ENCODE measurements at places on chromosomes 3 and 15.

DNA sequence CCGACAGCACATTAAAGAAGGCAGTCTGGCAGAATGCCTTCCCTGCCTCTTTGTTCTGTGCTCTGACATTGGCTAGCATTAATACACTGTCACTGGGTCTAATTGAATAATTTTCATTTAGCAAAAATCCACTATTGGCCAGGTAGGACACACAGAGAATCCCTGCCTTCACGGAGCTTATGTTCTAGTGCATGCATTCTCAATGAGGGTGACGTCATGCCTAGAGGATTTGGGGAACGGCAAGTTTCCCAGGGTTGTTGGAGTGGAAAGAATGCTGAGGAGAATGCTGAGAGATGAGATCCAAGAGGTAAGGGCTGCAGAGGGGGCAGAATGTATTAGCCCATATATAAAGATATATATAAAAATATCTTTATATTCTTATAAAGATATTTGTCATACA is 284.7 kb downstream of the ERC2 start:
- no peak for DNase-seq

GRCh38 chr3:112687211-112687610 is 46.3 kb upstream of the CCDC80 start:
- no peak for DNase-seq

GRCh38 chr15:25175033-25175788 is 220.4 kb downstream of the SNRPN start:
- no peak for DNase-seq

DNA sequence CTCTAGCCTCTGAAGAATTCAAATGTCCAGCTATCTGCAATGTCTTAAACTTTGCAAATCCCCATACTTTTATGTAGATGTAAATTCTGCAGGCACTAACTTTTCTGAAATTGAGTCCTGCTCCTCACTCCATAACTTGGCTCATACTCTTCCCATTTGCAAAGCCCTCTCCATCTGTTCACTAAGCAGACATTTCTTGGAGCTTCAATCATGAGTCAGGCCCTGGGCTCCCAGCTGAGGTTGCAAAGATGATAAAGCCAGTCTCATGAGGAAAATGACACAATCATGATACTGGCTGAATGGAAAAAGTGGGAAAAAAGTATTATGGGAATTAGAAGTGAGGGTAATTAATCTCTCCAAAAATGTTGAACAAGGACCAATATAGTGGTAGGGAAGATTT is 507.6 kb downstream of the NR2F2 start:
- peak; percentile 10 for DNase-seq

DNA sequence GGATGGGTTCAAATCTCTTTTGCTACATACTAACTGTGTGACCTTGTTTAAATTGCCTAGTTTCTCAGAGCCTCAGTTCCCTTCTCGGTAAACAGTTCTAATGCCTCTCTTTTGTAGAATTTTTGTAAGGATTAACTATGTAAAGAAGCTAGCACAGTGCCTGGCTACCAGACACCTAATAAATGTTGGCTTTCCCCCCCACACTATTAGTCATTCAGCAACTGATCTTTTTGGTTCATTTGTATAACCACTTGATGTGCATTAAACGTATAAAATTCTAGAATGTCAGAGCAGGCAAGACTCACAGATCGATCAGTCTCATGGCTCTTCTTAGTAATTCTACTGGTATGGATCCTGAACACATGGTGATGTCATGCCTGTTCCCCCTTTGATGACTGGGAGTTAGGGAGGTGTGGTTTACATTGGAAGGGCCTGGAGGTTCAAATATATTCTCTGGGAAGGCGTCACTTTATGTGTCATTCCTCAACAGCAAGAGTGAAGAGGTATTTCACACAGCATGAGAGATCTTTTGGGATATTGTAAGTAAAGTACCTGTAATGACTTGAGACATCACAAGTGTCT is 6.5 kb downstream of the TAGLN3 start:
- DNase-seq: peak; percentile 22

DNA sequence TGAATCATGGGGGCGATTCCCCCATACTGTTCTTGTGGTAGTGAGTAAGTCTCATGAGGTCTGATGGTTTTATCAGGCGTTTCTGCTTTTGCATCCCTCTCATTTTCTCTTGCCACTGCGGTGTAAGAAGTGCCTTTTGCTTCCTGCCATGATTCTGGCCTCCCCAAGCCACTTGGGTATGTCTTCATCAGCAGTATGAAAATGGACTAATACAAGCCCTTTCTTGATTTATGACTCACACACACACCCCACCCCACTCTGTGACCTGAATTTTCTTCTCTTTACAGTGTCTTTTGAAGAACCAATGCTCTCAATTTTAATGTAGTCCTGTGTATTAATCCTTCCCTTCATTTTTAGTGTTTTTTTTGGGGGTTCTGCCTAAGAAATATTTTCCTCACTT is 244.8 kb downstream of the PLCL2 start:
- DNase-seq: no peak

Measured in LHCN-M2 (cell line).